NCI-H1930 (cell line): ENCODE measurements at places on chromosomes 2 and 18.

DNA sequence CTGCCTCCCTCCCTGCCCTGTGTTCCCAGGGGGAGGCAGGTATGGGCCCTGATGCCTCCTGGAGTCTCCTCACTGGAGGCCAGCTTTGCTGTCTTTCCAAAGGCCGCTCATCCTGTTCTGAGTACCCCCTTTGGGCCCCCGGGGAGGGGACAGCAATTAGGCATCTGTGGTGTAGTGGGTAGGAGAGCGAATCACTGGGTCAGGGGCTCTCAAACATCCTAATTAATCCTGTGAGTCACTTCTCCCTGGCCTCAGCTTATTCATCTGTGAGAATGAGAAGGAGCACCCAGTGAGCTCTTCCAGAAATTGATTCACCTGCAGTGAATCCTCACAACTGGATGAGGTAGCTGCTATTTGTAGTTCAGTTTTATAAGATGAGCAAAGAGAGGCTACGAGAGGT is 16.4 kb downstream of the TET3 start:
- no peak for DNase-seq

GRCh38 chr2:75224636-75225094 is 25.3 kb upstream of the TACR1 start:
- no peak for DNase-seq

DNA sequence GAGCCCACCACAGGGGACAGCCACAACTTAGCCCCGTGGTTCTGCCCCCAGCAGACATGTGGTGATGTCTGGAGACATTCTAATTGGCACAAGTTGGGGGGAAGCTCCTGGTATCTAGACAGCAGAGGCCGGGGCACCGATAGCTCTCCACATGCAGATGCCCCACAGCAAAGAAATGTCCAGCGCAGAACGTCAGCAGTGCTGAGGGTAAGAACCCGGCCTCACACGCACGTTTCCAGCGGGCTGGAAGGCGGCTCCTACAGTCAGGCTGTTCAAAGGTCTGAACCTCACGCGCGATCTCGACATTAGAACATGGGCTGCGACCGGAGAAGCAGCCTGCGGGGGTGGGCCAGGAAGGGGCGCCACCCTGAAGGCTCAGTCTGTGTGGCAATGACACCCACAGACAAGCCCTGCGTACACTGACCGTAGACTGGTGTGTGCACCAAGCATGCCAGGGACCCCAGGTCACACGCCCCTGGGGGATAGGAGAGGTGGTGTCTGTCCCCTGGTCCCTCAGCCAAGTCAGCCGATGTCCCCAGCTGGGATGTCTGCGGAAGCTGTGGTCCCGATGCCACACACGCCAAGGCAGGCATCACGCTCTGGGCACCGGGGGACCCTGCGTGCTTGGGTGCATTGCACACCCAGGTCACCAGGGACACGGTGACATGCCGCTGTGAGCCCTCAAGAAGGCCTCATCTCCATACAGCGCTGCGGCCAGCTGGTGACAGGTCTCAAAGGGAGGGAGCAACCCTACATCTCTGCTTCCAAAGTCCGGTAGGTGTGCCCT is 66.3 kb downstream of the PARD6G start:
- DNase-seq = no peak

DNA sequence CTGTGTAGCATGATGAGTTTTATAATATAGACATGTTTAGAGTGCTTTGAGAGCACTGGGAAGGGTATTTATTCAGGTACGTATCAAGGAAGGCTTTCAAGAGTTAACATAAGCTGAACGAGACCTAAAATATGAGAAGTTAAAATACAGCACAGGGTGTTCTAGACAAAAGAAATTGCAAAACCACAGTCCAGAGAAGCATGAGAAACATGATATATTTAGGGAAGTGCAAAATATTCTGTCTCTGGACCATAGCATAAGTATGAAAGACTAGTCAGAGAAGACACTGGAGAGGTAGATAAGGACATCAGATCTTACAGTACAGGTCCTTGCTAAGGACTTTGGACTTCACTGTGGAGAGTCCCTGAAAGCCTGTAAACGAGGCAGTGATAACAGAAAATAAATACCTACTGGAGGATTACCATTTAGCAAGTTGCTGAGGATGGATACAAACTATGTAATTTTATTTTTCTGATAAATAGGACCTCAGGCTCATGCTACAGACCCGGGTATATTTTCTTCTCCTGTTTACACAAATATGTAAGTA is 43.7 kb downstream of the FSIP2 start:
- DNase-seq = no peak

DNA sequence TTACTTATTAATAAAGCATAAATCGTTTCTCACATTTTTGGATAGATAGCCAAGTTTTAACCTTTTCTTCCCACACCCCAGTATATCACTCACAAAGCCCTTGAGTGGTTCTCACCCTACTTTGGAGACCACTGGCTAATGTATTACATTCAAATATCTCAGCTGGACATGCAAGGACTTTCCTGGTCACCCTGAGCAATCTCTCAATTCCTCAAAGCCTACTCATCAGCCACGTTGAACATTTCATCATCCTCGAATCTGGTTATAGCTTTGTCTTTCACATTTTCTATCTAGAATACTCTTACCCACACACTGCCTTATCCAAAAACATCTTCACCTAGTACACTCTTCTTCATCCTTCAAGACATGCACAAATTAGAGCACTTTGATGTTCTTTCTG is 71.1 kb upstream of the MAPRE2 start:
- DNase-seq = no peak
